ENCODE measurements at places on chromosomes 7 and 10.

- no peak for DNase-seq
These were observed 588.6 kb downstream of the NRG3 start for GRCh38 chr10:82463614-82464013.

GRCh38 chr10:34802692-34803091 lies 12.4 kb downstream of the PARD3 start:
- DNase-seq = no peak

- no peak for DNase-seq
These were observed 216.6 kb upstream of the YAE1 start for GRCh38 chr7:39349452-39350123.

GRCh38 chr10:74011017-74011416 lies 13.1 kb downstream of the VCL start:
- DNase-seq = no peak

- DNase-seq = no peak
These were observed 72.2 kb downstream of the ZNF783 start for GRCh38 chr7:149334219-149334618.
